Kasumi-1 (cell line): ENCODE measurements at places on chromosomes 5 and 9.

- no peak for DNase-seq
Observed at GRCh38 chr9:133569891-133570690, 35.6 kb downstream of the ADAMTSL2 start.

DNA sequence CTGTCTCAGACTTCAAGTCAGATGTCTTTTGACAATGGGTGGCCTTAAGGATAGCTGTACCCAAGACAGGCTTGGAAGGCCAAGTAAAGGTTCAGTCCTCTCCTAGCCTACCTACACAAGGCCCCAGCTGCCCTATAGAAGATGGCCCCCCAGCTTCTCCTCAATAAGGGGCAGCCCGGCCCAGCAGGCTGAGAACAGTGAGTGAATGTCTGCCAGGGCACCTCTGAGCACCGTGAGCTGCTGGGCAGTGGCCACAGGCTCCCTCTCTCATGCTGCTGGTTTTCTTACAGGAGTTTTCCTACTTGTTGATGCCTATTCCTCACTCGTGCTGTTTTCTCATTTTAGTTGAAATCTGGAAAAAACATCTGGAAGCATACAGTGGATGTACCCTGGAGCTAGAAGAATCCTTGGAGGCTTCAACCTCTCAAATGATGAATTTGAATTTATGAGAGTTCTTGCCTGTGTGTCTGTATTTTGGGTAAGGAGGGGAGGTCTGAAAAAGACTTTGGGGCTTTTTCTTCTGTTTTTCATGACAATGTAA is 40.1 kb downstream of the SECISBP2 start:
- no peak for DNase-seq

GRCh38 chr5:172630986-172631385 is 10.1 kb upstream of the NEURL1B start:
- no peak for DNase-seq

DNA sequence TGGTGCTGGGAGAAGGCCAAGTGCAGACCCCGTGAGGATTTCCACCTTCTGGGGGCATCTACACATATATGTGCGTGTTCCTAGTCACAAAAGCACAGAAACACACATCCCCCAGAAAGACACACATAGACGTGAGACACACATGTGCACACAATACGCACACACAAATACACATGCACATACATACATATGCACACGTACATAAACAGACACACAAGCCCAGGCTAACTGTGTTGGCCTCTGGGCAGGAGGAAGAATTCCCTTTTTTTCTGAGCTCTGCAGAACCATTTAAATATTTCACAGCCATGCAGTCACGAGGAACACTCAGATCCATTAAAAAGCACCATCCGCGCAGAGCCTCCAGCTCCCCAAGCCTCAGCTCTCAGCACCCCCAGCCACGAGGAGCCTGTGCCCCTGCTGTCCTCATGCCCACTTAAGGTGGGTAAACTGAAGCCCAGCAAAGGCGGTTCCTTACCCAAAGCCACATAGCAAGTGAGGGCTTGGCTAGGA is 5.3 kb downstream of the NINJ1 start:
- DNase-seq, result no peak

GRCh38 chr5:166781737-166782136 is 1509.7 kb upstream of the WWC1 start:
- no peak for DNase-seq

DNA sequence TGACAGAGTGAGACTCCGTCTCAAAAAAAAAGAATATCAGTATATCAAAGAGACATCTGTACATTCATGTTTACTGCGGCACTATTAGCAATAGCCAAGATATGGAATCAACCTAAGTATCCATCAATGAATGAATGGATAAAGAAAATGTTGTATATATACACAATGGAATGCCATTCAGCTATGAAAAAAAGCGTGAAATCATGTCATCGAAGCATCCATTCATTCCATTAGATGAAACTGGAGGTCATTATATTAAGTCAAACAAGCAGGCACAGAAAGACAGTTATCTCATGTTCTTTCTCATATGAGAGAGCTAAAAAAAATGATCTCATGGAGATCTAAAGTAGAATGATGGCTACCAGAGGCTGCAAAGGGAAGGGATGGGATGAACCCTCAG is 180.9 kb upstream of the TLX3 start:
- no peak for DNase-seq

DNA sequence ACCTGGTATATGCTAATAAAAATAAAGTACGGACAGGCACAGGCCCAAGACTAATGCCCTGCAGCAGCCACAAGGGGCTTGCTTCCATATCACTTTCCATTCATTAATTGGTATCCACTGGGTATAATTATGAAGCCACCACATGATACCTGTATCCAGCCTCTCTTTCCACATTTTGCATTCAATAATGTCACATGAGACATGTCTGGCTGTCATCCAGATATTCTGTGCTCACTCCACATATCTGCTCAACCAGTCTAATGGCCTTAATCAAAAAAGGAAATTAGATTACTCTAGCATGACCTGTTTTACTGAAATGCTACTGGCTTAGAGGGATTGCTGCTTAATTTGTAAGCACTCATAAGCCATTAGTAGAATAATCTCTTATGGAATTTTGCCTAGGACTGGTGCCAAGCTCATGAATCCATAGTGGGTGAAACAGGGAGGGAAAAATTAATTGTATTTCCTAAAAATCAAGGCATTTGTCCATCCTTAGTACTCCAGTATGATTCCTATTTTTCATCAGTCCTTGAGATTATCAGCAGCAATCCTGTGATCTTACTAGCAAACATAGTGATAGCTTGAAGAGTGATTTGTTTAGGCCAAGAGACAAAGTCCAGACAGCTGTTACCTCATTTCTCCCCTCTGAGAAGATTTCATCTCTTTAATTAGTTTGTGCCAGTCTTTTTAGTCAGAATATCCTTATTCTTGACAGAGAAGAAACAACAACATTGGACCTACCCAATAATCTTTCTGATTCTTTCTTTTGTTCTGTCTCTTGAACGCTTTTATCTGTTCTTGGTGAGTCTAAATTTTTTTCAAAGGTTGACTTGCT is 119.2 kb upstream of the ABCA1 start:
- DNase-seq, result no peak

DNA sequence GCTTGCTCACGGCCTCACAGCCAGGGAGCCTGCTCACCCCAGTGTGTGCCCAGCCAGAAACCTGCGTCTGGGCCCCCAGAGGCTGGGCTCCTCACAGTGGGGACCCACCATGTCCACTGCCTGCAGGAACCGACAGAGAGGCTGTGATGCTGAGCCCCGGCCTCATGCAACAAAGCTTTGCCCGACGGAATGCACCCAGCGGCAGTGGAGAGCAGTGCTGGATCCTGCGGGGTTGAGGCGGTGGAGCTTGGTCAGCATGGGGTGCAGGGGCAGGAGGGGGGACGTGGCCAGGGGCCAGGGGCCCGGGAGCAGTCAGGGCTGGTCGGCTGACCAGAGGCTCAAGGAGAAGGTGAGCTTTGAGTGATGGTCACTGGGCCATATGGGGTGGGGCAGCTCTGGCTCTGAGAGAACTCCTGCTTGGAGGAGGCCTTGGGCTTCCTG is 7.7 kb upstream of the CEP72 start:
- no peak for DNase-seq

- DNase-seq, result no peak
Observed at GRCh38 chr5:105238561-105238960, 1676.0 kb upstream of the NUDT12 start.

- no peak for DNase-seq
Observed at GRCh38 chr5:73969195-73970036, 343.4 kb downstream of the ARHGEF28 start.

DNA sequence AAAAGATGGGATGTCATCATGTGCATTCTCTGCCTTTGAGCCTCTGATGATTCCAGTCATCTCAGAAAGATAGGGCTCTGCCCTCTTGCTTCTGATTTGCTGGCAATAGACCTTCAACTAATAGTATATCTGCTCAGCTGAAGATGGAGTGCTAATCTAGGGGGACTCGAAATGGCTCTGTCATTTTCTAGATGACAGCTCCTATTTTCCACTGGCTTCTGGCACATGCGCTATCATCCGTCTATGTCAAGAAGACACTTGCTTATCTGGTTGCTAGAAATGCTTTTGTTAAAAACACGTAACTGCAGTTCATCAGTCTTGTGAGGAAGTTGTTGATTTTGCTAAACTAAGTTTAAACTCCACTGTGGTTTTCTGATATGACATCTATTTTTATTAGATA is 265.5 kb upstream of the ZNF608 start:
- no peak for DNase-seq

DNA sequence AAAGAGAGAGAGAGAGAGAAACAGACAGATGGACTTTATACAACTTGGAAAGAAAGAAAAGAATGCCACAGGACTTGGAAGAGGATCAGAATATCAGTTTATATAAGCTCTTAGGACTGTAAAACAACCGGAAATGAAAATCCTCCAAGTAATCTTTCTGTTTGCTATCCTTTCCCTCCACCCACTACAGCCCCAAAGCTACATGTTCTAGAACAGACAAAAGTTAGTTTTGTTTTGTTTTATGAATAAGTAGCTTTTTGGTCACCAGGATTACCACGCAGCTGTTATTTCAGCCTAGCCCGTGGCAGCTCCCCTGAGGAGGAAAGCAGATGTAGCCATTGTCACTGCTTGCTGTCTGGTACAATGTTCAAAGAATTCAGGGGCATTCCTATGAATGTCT is 66.6 kb downstream of the SH3TC2 start:
- DNase-seq, result no peak

DNA sequence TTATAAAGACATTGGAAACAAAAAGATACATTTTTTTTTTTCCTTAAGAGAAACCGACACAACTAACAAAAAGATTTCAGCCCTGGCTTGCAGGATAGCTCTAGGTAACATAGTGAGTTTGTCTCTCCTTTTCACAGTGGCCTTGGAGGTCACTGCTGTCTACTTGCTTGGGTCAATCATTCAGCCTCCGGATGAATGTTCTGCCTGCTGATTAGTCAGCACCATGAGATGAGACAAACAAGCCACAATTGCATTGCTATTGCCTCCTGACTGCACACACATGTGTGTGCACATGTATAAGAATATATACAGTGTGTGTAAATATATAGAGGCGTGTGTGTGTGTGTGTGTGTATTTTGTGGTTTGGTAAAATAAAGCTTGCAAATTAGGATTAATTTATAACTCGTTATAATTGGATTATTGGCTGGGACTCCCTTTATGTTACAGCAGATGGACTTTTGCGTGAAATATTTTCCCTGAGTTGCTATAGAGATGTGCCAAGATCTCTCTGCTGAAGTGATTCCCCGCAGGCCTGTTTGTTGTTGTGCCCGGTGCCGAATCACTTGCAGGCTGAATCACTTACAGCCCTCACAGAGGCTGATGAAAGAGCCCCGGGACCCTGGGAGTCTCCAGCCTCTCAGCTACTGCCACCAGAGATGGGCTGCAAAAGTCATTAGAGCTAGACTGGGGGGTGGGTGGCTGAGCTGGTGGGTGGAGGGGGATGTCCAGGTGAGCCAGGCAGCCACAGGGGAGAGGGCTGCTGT is 161.2 kb downstream of the FGF18 start:
- DNase-seq, result no peak

DNA sequence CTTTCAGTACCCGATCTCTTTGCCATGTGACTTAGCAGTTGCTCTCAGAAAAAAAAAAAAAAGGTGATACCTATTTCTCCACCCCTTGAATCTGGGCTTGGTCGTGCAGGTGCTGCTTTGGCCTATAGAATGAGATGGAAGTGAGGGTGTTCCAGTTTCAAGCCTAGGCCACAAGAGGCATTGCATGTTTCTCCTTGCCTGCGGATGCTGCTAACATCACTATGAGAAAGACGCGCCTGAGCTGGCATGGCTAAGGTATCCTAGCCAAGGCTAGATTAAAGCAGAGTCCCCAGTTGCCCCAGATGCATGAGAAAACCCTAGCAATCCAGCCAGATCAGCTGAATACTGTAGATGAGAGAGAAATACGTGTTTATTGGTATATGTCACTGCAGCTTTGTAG is 14.7 kb upstream of the CSF1R start:
- no peak for DNase-seq

GRCh38 chr5:135993335-135993879 is 35.4 kb upstream of the TGFBI start:
- DNase-seq, result no peak

DNA sequence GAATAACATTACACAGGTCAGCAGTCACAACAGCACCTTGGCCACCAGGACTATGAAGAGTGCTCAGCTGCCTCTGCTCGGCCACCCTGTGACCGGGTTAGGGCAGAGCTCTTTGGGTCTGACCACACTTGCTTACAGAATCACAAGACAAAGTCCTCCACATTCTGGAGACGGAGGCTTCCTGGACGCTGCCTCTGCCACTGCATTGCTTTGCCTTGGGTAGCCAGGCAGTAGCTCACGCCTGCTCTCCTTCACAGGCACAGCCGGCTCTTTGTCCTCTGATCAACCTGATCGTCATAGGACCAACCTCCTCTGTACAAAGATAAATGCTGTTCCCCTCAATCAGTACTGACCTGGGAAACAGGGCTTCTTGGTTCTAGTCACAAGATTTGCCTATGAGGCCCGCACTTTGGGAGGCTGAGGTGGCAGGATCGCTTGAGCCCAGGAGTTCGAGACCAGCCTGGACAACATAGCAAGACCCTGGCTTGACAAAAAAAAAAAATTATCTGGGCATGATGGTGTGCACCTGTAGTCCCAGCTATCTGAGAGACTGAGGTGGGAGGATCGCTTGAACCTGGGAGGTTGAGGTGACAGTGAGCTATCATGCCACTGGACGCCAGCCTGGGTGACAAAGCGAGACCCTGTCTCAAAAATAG is 128.4 kb upstream of the IER5L start:
- DNase-seq, result no peak

DNA sequence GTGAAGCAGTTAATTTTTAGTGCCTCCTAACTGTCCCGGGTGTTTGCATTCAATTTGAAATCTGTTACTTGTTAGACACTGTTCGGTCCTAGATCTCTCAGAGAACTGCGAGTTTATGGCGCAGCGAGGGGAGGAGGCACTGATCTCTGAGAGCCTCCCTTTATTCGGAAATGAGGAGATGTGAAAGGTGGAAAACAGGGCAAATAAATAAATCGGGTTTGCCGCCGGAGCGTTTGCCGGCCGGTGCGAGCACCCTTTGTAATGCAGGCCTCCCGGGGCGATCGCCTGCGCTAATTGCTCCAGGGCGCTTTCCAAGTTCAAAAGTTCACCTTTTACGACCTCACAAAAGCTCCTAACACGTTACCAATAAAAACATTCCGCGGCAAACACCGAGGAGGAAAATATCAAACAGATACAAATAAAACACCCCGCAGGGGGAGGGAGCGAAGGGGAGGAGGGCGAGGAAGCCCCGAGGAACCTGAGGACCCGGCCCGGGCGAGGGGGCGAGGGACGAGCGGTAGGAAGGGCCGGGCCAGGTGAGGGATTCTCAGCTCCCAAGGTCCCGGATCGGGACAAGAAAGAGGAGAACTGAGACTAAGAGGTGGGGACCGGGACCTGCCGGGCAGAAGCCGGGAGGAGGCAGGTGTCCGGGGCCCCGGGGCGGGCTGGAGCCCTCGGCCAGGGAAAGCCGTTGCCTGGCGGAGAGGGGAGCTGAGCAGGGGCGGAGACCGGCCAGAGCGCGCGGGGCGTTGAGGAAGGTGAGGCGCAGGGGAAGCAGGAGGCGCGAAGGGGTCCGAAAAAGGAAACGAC is 1.4 kb downstream of the NR6A1 start:
- no peak for DNase-seq

DNA sequence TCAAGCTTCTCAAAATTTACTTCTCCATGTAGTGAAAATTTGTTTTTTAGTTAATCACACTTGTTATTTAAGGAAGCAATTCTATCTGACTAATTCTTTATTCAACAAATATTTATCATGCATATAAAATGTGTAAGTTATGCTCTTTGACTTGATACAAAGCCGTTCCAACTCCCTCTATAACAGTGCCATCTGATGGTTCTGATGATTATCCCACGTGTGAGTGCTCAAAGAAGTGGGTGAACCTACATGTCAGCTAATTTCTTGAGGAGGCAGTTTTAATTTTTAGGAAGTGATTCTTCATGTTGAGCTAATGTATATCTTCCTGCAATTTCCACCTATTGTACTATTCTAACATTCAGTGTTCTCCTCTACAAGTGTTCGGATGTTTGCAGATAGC is 88.8 kb upstream of the BRINP1 start:
- no peak for DNase-seq
